ENCODE measurements at places on chromosomes 16 and 17. TPM values are rescaled to one million over a fixed set of nuclear protein-coding genes. Genes with fewer than 3 reads are reported as not detected.

Gene NOD2
- 0.52 TPM for total RNA-seq

Gene CTRB1
- not detected for total RNA-seq

Gene DNAI2
- total RNA-seq, result not detected

Gene KRTAP3-1
- not detected for total RNA-seq

Gene KRT14
- 1.0 TPM for total RNA-seq

Data from skeletal muscle tissue (tissue), 5 donors.